ENCODE measurements at places on chromosomes 11 and 22. TPM values are rescaled to one million over a fixed set of nuclear protein-coding genes. Genes with fewer than 3 reads are reported as not detected.

- DNase-seq, result no peak
These were observed 2.6 kb upstream of the MCHR1 start for GRCh38 chr22:40676644-40677043.

IGLL1 gene
- total RNA-seq, result not detected

CYTH4 gene
- total RNA-seq, result 89.5 TPM

TCIRG1 gene
- 207 TPM for total RNA-seq
